ENCODE measurements at places on chromosomes 5 and 9.

- no peak for DNase-seq
Observed at GRCh38 chr5:112935675-112936074, 13.6 kb upstream of the REEP5 start.

- no peak for DNase-seq
Observed at GRCh38 chr5:168879331-168879730, 300.2 kb upstream of the PANK3 start.

DNA sequence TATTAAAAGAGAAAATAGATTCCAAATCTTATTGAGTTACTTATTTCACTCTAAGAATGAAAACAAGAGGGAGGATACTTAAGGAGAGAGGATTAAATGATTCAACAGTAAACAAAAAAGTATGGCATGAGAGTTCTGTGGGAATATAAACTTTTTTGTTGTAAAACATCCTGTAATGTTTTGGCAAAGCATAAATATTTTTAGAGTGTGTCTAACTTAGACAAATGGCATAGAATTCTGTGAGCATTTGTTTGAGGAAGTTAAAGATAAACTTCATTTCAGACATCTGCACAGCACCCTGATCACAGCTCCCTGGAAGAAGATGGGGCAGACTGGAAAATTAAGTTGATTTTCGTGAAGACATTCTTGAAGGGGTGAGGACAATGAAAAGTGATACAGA is 246.8 kb upstream of the HAPLN1 start:
- DNase-seq = no peak

GRCh38 chr9:98256756-98257155 is 1.3 kb upstream of the TBC1D2 start:
- no peak for DNase-seq

- no peak for DNase-seq
Observed at GRCh38 chr9:8628791-8629190, 829.2 kb upstream of the DMAC1 start.

GRCh38 chr5:8393240-8393639 is 524.3 kb downstream of the MTRR start:
- DNase-seq = no peak

GRCh38 chr5:148836272-148837250 is 10.2 kb downstream of the ADRB2 start:
- no peak for DNase-seq

DNA sequence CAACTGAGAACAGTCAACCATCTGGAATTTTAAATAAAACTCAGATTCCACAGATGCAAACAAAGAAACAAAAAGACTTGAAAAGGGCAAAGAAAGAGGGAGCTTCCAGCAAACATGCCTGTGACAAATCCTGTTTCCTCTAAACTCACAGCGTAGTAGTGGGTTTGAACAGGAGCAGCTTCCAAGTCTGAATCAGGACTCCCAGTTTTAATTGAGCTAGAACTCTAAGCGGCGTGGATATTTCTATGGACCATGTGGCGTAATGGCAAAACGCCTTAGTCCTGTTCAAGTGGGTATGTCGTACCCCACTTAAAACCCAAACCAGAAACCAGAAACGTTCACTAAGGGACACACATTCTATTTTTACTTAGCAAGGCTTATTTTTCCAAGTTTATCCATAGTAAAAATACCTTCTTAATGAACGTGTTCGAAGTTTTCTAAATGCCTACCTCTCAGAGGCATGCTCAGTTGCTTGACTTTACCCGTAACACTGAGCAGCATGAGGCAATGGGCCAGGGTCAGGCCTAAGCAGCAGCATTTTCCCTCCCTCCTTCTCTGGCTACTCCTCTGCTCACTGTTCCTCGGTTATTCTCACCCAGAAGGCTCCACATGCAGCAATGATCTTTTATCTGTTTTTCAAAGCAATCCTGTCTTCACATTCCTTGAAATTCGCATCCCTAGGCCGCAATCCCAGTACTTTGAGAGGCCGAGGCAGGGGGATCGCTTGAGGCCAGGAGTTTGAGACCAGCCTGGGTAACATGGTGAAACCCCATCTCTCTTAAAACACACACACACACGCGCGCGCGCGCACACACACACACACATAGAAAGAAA is 77.9 kb downstream of the FNBP1 start:
- DNase-seq = no peak

DNA sequence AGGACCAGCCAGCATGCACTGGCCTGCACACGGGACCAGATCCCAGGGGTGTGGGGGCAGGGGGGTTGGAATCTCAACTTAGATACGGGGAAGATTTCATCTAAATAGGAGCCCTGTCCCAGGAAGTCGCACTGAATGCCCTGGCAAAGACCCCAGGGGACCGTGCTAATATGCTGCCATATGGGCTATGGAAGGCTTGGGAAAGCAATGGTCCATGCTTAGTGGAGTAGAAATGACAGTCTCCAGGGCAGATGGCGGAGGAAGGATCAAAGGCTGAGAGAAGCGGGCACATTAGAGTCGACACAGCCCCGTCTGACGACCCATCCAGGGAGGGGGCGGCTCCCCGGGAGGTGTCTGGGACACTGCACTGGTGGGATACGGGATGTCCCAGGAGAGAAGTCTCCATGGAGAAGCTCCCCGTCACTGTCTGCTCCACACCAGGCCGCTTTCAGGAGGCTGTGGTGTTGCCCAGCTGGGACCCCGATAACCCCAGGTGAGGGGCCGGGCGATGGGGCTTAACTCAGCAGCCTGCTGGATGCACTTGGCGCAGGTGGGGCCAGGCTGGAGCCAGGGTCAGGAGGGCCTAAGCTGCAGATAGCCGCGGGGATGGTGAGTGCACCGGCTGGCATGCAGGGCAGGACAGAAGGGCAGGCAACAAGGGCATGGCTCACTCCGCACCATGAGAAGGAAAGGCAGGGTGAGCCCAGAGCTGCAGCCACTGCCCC is 377.7 kb upstream of the IRX1 start:
- DNase-seq = no peak

DNA sequence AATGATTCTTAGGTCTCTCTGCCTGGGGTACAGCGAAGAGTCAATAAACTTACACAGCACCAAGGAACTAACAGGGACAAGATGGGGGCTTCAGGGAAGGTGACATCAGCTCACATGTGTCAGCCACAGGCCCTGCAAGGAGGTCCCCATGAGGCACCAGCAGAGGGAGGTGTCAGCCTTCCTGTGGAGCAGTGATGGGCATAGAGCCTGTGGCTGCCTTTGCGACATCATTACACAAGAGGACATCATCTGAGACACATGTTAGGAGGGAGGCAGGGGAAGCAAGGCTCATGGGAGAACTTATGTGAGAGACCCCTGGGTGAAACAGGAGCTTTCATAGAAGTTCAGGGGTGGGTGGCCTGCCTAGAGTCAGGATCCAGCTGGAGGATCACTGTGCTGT is 389.6 kb downstream of the SEMA5A start:
- DNase-seq = peak; percentile 20

GRCh38 chr9:16672501-16672900 is 198.0 kb downstream of the BNC2 start:
- no peak for DNase-seq

DNA sequence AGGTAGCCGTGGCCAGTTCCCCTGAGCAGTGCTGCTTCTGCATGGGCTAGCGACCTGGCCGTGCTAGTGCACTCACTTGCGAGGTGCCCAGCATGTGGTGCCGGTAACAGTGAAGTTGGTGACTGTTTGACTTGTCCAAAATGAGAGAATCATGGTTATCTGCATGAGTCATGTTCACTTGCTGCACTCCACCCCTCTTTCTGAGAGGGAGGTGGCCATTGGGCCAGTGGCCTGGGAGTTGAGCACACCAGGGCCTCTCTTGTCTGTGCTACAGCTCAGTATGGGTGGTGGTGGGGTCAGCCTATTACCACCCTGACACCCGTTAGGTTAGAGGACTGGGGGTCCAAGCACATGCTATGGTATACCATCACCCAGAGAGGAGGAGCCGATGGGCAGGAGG is 55.4 kb upstream of the GARNL3 start:
- DNase-seq = no peak

DNA sequence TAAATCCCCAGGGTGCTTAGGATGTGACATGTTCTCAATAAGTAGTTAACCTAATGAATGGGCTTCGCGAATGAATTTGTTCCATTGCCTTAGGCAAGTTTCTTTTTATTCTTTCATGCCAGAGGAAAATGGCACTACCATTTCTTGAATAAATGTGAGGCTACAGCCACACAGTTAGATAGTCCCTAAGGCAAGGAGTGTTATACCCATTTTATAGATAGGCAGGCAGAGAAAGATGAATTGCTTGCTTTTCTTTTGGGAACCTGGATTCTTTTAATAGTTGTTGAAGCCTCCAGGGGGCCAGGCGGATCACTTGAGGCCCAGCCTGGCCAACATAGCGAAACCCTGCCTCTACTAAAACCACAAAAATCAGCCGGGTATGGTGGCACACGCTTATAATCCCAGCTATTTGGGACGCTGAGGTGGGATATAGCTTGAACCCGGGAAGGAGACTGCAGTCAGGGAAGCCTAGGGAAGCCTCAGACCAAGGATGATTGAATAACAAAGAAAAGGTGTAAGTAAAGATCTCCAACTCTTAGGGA is 943 bp downstream of the NOP16 start:
- no peak for DNase-seq

DNA sequence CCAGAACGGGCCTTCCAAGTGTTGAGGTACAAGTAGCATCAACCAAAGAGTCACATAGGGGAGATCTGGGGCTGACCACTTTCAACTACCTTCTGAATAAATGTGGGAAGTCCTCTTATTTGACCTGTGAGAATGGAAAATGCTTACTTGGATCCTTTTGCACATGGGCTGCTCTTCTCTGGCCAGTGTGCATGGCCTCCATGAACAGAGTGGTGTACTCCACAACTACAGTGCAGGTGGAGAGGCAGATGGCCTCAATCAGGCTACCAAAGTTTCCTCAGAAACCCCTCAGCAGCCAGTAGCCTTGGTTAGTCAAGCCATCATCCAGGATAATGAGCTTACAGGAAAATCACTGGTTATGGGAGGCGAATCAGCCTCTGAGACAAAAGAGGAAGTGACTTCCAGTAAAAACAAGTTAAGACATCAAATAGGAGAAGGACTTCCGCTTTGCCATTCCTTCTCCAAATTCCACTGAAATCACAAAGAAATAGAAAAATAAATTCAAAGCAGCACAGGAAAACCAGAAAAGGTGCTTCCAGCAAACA is 18.3 kb upstream of the FCHO2 start:
- no peak for DNase-seq

- no peak for DNase-seq
Observed at GRCh38 chr5:149166128-149166527, 24.8 kb downstream of the ABLIM3 start.

GRCh38 chr5:83542839-83543238 is 71.3 kb downstream of the VCAN start:
- no peak for DNase-seq

GRCh38 chr9:81787747-81788632 is 98.6 kb upstream of the TLE1 start:
- DNase-seq = no peak

- DNase-seq = no peak
Observed at GRCh38 chr5:157184117-157184670, 3.6 kb downstream of the ITK start.

DNA sequence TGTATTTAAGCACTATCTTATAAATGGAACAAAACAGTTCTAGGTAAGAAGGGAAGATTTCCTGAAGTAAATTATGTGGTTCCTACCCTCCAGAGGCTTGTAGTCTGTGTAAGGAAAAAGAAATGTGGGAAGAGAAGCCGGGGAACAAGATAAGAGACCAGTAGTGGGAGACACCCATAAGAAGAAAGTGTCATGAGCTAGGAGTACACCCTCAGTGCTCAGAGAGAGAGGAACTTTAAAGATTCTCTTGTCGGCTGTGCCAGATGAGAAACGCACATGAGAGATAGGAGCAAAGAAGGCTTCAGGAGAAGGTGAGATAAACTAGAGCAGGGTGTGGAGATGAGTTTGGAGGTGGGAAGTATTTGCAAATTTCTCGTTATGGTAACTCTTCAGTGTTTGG is 18.1 kb downstream of the SLC36A1 start:
- no peak for DNase-seq

GRCh38 chr5:95876782-95877181 is 54.3 kb upstream of the GLRX start:
- no peak for DNase-seq

DNA sequence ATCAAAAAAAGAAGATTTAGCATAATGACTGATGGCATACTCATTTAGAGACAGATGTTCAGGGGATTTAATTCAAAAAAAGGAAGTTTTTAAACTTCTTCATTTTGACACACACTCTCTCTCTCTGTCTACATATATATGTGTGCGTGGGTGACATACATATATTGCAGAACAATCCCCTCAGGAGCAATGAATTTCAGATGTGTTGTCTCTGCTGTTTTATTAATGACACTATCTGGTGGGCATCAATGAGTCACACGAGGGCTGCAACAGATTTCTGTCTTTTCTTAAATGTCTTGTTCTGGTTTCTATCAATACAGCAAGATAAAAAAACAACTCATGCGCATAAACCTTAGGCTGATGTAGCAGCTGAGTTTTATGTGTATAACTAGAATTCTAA is 123.5 kb upstream of the SLCO6A1 start:
- DNase-seq = no peak

DNA sequence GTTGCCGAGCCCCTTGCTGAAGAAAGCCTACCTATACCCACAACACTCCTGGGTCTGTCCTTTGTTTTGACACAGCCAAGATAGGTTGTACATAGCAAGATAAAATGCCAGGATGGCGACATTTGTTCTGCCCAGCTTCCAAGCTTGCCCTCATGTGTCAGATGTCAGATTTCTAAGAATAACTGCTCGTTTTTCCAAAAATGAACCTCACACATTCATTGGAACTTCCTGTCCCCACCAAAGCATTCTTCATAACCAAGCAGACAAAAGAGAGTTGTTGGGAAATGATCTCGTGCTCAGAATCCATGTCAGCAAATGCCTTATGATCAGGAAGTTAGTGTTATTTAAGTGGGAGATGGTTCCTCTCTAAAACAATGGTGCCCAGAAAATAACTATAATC is 210.1 kb downstream of the ZNF608 start:
- DNase-seq = no peak

DNA sequence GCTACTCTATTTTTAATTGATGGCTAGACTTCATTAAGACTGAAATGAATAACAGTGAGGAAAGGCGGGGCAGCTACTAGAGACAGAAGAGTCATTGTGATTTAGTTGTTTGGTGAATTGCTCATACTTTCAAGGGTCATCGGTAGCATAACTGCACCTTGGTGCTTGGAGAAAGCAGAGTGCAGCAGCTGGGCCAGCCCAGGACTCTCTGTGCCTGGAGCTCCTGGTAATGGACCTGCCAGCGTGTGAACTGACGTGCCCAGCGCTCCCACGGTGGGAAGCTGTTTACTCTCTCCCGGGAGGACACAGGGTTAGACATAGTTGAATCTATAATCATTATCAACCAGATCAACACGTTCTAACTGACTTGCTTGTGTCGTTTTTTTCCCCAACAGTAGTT is 42.9 kb downstream of the LURAP1L start:
- DNase-seq = no peak

DNA sequence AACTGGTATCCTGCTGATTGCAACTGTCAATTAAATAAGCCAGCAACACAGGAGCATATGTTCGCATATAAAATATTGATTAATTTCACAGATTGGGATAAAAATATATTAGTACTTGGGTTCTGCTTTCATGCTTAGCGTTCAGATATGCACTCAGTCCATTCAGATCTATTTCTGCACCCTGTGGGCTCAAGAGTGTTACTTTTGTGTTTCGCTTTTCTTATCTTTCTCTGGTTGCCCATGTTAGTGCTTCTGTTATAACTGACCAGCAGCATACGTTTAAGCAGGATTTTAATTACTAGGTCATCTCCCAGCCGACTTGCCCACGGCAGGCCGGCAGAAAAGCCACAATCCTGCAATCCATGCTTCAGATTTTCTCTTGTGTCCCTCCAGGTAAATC is 289.1 kb downstream of the EBF1 start:
- no peak for DNase-seq

GRCh38 chr5:103444333-103445038 is 118.1 kb downstream of the NUDT12 start:
- DNase-seq = no peak

- no peak for DNase-seq
Observed at GRCh38 chr5:115983519-115983918, 21.2 kb downstream of the LVRN start.

Measured in frontal cortex (tissue), 4 donors.